ENCODE measurements at places on chromosomes 5 and 9. TPM values are rescaled to one million over a fixed set of nuclear protein-coding genes. Genes with fewer than 3 reads are reported as not detected.

The DRD1 gene
- 0.04 TPM for polyA plus RNA-seq

The NEUROG1 gene
- polyA plus RNA-seq: not detected

The ADAMTSL2 gene
- 2.6 TPM for polyA plus RNA-seq

The SLC4A9 gene
- not detected for polyA plus RNA-seq

The ZNF300 gene
- not detected for polyA plus RNA-seq

The NSMF gene
- polyA plus RNA-seq: 17.2 TPM

The MZB1 gene
- polyA plus RNA-seq: 0.77 TPM

The TGFBI gene
- polyA plus RNA-seq: 165 TPM

DNA sequence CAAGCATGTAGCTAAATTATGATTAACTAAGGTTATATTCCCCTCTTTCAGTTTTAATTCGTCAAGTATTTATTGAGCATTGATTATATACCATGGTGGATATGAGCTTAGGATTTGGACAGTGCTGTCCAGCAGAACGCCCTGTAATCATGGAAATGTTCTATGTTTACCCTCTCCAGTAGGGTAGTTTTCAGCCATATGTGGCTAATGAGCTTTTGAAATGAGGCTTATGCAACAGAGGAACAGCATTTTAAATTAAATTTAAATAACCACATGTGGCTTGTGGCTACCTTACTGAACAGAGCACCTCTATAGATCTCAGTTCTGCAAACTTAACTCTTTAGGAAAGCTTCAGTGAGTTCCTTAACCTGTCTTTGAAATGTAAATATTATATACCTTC lies 59.1 kb downstream of the JMY start:
- DNase-seq: no peak

GRCh38 chr9:124450241-124450924 lies at the start of gene ADGRD2:
Gene ADGRD2 (plus strand): TSS chr9:124450451. CDS start chr9:124451667, 1,216 bp downstream.
- no peak for DNase-seq

- DNase-seq: no peak
Measured at GRCh38 chr5:66892716-66893115, 296.5 kb downstream of the MAST4 start.

- no peak for DNase-seq
Measured at GRCh38 chr5:151745071-151745705, 13.2 kb downstream of the ATOX1 start.

GRCh38 chr5:169494383-169494935 lies 89.1 kb upstream of the SPDL1 start:
- DNase-seq: no peak

GRCh38 chr9:77983320-77983662 lies 48.3 kb downstream of the GNAQ start:
- no peak for DNase-seq

DNA sequence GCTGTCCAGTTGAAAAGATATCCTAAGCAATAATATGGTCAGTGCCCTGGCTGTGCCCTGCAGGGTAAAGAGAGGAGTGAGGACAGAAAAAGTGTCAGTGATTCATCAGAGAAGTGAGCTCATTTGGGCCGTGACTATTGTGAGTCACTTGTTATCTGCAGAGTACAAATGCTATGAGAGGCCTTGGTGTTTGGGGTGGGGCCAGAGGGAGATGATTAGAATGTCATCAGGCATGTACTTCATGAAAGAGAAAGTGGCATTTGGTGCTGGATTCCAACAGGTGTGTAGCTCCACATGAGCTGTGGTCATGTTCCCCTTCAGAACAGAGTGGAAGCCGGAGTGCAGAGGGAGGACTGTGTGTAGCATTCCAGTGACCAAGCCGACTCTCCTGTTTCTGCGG lies 174.1 kb downstream of the KDM4C start:
- DNase-seq: no peak

DNA sequence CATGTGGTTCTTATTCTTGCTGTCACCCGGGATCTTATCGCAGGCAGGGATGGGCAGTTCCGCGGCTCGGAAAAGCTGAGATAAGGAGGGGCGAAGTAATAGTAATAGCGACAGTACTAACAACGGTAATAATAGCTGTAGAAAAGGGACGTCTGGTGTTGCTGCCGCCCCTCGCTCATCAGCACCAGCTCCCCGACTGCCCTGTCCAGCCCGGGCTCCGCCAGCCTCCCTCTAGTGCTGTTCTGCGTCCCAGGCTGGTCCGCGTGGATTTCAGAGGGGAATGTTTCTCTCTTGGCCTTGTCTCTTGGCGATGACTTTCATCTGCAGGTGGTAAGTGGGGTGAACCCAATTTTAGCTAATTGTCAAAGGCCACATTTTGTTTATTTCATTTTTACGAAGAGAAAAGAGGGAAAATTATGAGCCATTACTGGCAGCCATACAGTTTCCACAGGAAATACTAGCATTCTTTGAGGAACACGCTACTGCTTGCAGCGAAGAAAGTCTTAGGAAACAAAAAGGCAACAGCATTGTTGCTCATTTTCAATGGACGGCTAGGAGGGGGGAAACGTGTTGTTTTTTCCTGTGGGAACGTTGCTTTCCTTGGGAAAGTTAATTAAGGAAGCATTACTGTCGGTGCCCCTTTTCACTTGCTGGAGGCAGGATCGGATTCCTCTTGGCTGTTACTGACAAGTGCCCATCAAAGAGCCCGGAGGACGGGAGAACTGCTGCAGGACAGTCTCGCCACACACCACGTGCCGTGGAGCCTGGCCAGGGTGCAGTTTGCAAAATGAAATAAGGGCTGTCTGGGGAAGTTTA lies 762 bp downstream of the SNCAIP start:
- peak; percentile 72 for DNase-seq

- no peak for DNase-seq
Measured at GRCh38 chr5:107542428-107542827, 128.3 kb downstream of the EFNA5 start.

GRCh38 chr9:119234636-119235035 lies 134.6 kb downstream of the BRINP1 start:
- DNase-seq: no peak

DNA sequence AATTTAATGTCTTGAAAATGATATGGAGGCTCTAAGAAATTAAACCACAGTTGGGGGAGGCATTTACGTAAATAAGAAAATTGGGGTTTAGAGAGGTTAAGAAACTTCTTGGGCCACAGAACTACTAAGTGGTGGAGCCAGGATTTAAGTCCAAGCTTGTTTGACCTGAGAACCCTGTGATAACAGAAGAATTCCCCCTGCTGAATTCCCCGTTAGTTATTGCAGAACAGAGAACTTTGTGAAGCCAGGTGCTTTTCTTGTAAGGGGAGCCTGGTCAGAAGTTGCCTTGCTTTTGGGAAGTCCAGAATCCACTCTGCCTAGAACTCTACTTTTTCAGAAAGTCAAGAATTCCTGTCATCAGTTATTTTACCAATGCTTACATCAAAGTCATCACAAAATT lies 309.3 kb upstream of the SEMA6A start:
- DNase-seq: no peak

GRCh38 chr9:15965246-15965745 lies 412.5 kb downstream of the CCDC171 start:
- no peak for DNase-seq

- DNase-seq: peak; percentile 3
Measured at GRCh38 chr5:95471487-95471886, 80.3 kb downstream of the FAM81B start.

GRCh38 chr5:173114536-173114935 lies 29.8 kb upstream of the BNIP1 start:
- no peak for DNase-seq

DNA sequence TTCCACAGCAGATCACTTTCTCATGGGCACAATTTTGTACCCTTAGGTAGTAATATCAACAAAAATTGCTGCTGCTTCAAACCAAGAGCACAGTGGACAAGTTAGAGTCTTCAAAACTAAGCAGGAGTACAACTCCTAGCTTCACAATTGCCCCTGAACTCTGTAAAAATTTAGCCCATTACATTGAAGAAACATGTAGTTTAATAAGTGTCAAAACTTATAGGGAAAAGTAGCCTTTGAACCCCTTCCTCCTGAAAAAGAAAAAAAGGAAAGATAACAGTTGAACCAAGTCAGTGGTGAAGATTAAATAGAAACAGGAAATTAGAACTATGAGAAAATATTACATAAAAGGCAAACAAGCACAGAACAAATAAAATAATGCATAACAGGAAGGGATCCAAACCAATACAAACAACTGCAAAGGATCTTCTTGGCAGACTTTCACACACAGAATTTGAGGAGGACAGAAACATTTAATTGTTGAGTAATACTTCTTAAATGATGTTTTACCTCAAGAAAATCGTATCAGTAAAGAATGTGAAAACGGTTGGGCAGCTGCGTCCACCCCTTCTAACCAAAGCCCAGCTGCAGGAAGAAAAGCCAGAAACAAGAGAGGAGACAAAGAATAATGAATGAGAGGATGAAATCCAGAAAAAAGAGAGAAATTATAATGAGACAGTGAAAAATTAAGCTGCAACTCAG lies 636.0 kb downstream of the NR2F1-AS1 start:
- peak; percentile 17 for DNase-seq

DNA sequence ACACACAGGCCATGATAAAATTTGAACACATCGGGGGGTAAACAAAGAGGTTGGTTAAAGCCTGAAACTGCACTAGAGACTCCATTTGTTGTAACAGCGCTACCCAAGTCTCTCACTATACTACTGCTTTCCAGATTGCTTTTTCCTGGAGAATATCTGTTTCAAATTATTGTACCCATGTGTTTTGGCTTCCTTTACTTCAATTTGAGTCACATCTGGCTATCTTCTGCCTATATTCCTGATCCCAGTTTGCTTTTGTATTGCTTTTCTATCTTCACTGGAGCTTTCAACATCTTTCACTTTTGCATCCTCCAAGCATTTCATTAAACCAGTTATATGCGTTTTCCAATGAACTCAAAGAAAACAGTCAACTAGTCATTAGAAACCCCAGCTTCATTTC lies 404.7 kb downstream of the MLLT3 start:
- DNase-seq: no peak

DNA sequence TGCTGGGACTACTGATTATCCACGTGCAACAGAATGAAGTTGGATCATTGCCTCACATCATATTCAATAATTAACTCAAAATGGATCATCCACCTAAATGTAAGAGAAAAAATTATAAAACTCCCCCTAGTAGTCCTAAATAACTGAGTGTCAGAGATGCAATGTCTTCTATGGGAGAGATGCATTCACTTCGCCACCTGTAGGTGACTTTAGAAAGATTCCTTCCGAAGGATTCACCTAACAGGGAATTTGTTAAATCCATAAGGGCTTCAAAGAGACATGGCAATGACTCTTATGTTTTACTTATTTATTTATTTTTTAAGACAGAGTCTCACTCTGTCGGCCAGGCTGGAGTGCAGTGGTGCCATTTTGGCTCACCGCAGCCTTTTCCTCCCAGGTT lies 526.0 kb downstream of the MTRR start:
- DNase-seq: no peak

DNA sequence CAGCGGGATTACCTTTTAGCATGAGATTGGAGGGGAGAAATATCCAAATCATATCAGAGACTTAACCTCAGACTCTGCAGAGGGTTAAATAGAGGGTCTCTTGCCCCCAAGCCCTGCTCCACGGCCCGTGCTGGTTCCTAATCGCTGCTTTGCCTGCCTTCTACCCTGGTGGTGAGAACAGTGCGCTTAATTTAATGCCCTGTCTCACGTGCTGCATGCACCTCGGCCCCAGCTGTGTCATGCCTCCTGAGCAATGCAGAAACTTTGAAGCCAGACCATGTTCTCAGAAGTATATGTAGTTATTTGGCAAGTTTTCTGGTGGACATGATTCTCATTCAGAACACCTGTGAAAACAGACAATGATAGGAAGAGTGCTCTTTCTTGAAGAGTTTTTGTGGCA lies 1.4 kb downstream of the OTULIN start:
- DNase-seq: no peak

DNA sequence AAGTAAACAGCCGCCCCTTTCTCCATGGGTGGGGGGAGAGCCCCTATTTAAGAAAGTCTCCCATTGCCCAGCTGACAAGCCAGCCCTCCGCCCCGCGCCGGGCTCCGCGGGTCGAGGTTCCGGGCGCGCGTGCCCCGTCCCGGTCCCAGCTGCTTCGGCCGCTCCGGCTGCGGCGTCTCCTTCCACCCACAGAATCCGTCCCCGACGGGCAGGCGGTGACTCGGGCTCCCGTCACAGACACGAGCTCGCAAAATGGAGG lies 223 bp downstream of the NR3C1 start:
- DNase-seq: no peak

DNA sequence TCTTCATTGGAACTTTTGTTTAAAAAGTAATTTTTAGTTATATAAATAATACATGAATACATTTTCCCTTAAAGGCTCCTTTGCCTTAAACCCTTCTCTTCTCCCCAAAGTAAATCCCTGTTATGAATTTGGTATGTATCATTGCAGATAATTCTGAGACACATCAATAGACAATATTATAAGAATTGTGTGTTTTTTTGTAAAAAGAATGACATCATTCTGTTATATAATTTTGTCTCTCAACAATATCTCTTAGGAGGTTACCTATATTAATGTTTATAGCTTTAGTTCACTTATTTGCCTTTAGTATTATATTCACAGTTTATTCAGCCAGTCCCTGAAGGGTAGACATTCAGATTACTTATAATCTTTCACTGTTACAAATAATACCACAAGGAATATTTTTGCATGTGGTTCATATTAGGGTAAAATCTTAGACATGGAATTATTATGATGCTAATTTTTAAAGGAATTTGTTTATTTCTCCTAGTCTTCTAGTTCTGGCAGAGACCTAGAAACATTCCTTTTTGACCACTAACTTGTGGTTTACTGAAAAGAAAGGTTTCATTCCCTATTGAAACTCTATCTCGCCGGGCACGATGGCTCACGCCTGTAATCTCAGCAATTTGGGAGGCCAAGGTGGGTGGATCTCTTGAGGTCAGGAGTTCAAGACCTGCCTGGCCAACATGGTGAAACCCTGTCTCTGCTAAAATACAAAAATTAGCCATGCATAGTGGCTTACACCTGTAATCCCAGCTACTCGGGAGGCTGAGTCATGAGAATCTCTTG lies 105.6 kb downstream of the KCTD16 start:
- DNase-seq: no peak

- DNase-seq: no peak
Measured at GRCh38 chr5:74630453-74631066, 10.0 kb downstream of the ENC1 start.

DNA sequence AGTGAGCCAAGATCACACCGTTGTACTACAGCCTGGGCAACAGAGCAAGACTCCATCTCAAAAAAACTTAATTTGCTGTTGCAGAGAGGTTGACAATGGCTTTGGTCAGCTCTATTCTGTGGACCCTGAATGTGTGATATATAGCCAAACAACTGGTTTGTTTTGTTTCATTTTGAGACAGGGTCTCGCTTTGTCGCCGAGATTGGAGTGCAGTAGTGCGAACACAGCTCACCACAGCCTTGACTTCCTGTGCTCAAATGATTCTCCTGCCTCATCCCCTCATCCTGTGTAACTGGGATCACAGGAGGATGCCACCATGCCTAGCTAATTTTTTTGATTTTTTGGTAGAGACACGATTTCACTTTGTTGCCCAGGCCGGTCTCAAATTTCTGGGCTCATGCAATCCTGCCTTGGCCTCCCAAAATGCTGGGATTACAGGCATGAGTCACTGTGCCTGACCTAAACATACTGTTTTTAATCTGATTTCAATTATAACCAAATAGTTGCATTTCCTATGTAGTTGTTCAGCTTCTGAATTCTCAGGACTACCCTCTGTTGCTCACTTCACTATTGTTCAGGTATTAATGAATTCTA lies 9.8 kb downstream of the RNF183 start:
- no peak for DNase-seq
